T-cell (primary cell): ENCODE measurements at places on chromosomes 6 and 20. TPM values are rescaled to one million over a fixed set of nuclear protein-coding genes. Genes with fewer than 3 reads are reported as not detected.

- H3K4me1 ChIP-seq, result peaks cover 4% of the 10 kb centered on the region
- H3K36me3 ChIP-seq, result no peaks in the 10 kb centered on the region
- no peak overlapping the region for H3K27ac ChIP-seq
Measured at GRCh38 chr6:170227521-170227983, 63.3 kb downstream of the DLL1 start.

DNA sequence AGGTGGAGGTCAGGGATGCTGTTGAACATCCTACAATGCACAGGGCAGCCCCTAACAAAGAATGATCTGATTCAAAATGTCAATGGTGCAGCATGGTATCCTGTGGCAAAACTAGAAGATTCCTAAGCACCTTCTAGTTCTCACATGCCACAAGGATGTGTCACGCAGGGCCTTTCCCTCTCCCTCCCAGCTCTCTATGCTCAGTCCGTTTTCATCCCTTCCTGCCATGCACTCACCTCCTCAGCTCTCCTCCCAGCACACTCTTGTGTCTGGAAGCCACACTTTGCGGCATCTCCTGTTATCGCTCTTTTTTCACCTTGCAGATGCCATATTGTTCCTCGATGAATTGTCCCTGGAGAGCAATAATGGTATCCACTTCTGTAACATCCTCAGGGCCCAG is 263.4 kb downstream of the CDC5L start:
- H3K4me3 ChIP-seq, result no peak overlapping the region
- no peak overlapping the region for H3K27ac ChIP-seq
- peaks cover 4% of the 10 kb centered on the region for H3K4me1 ChIP-seq
- no peak for DNase-seq
- no peaks in the 10 kb centered on the region for H3K36me3 ChIP-seq

The NOX3 gene
- not detected for total RNA-seq

- no peak for DNase-seq
- no peaks in the 10 kb centered on the region for H3K36me3 ChIP-seq
- no peak overlapping the region for H3K27ac ChIP-seq
- H3K4me1 ChIP-seq, result no peaks in the 10 kb centered on the region
- H3K27me3 ChIP-seq, result no peaks in the 10 kb centered on the region
- no peak overlapping the region for H3K4me3 ChIP-seq
Measured at GRCh38 chr6:113287396-113287795, 569.7 kb upstream of the MARCKS start.

- no peak overlapping the region for H3K27ac ChIP-seq
- H3K4me1 ChIP-seq, result no peaks in the 10 kb centered on the region
- H3K4me3 ChIP-seq, result no peak overlapping the region
- H3K27me3 ChIP-seq, result peaks cover 11% of the 10 kb centered on the region
- DNase-seq, result no peak
Measured at GRCh38 chr6:17492350-17492749, 99.0 kb downstream of the CAP2 start.

The RAB32 gene
- total RNA-seq, result 0.33 TPM

DNA sequence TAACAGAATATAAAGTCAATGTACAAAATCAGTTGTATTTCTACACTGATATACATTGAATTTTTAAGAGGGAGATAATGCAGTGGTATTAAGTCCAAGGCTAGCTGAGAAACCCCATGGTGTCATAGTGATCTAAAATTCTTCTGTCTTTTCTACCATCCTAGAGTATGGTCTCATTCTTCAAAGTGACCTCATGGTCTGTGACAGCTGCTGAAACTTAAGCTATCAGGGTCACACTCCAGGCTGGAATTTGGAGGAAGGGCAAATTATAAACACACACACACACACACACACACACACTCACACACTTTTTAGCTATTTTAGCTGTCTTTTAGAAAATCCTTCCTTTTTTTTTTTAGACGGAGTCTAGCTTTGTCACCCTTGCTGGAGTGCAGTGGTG is 47.3 kb upstream of the DYNLRB1 start:
- H3K36me3 ChIP-seq, result peaks cover 47% of the 10 kb centered on the region
- no peak overlapping the region for H3K27ac ChIP-seq
- no peak overlapping the region for H3K4me3 ChIP-seq
- no peak for DNase-seq

The BMP5 gene
- not detected for total RNA-seq
